ENCODE measurements at places on chromosomes 12 and 14.

GRCh38 chr14:104867371-104868059 lies 2.4 kb downstream of the CEP170B start:
- DNase-seq = no peak

DNA sequence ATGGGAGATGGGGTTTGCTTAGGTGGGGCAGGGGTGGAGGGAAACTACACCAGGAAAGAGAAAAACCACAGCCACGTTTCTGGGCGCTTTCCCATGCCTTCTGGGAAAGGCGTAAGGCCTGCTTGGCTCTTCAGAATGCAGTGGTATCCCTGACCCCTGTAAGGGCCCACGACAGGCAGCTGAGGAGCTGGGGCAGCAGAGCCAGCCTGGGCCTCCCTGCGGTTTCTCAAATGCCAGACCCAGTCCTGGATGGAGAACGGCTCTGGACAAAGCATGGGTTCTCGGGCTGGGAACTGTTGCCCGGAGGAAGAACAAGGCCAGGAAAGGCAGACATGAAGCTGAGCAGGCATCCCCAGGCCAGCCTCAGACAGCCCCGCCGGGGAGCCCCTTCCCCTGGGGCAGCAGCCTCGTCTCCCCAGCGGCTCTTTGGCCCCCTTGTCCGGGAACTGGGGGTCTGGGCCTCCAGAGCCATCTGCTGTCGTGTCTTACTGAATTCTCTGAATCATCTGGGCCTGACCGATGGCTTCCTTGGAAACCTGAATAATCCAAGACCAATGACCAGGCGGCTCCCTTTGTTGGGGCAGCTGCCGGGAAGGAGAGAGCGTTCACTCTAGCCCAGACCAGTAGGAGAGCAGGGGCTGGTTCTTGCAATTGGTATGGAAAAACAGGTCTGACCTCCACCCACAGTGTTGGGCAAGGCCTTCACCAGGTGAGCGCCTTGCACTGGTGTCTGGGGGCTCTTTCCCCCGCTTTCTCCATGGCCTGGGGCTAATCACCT lies 64.0 kb upstream of the RIN3 start:
- DNase-seq = no peak

DNA sequence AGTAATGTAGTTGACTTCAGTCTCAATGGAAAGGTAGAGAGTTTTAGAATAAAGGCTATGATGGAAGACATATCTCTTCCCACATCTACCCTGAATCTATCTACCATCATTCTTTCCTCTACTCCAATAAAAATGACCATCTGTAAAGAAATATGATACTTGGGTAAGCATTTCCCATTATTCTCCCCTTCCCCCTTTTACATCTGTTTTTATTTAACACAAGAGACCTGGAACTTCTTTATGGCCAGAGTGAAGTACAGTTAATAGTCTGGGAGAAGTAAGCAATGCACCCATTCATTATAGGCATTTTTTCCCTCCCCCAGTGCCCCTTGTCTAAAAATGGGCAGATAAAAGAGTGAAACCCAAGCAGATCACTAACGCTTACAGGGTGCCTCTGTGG lies 6.5 kb downstream of the TPH2 start:
- DNase-seq = no peak

- peak; percentile 40 for DNase-seq
These were observed 106.2 kb downstream of the CRACR2A start for GRCh38 chr12:3646561-3647241.

- DNase-seq = no peak
These were observed 27.4 kb upstream of the KLRB1 start for GRCh38 chr12:9634969-9635754.

DNA sequence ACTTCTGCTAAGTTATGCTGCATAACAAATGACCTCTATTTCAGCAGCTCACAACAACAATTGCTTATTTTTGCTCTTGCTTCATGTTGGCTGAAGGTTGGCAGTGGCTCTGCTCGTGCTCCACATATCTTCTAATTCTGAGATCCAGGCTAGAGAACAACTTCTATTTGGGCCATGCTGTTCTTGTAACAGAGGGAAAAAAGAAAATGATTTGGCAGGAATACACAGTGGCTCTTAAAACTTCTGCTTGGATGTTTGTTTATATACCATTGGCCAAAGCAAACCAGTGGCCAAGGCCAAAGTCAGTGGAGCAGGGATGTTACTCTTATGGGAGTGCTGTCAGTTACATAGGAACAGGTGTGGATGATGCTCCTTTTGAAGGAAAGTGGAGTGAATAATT lies 32.1 kb downstream of the GPHN start:
- DNase-seq = no peak

DNA sequence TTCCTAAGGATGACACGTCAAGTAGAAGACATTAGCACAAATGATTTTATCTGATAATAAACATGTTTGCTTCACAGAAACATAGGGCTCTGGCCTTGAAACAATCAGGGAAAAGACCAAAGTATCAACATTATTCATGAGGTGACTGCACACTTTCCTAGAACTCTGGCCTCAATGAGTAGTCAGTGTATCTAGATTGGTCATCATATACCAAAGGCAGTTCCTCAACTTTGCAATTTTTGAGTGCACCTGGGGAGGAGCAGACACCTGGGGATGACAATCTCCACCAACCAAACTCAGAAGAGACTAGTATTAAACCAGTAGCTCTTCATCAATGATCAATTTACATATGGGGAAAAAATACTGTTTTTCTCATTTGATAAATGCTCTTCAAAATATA lies 4.5 kb downstream of the EDDM3A start:
- DNase-seq = no peak

DNA sequence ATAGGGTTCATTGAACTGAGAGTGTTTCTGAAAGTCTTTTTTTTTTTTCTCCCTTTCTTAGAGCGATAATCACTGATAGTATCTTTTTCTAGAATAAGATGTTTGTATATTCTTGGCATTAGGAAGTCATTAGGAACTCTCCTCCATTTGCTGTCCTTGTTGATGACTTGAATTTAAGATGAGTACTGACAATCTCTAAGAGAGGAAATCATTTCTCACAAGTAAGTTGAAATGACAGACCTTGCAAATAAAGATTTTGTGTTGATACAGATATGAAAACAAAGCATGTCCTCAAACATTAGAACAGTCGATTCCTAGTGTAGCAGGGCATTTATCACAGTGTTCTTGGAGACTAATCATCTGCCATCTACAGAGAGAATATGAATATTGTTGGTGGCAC lies 458.4 kb upstream of the SYT1 start:
- no peak for DNase-seq

DNA sequence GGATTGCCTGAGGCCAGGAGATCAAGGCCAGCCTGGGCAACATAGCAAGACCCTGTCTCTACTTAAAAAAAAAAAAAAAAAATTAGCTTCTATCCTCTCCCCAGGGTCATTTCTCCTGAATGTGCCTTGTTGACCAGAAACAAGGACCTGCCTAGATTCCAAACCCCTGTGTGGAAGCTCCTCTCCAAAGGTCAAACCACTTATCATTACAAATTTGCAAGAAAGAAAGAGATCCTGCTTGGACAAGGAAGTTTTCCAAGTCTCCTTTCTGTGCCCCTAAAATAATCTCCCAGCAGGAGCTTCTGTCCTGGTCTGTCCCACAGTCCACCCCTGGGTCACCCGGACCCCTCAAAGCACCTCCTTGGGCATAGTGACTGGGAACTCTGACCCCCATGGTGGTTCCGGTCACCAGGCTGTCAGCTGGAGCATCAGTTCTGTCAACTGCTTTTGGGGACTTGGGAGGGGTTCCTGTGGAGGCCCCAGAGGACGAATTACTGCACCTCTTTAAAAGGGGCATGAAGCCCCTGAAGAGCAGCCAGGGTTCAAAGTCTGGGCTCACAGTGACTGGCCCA lies 38.4 kb downstream of the ACTN1 start:
- DNase-seq = no peak

DNA sequence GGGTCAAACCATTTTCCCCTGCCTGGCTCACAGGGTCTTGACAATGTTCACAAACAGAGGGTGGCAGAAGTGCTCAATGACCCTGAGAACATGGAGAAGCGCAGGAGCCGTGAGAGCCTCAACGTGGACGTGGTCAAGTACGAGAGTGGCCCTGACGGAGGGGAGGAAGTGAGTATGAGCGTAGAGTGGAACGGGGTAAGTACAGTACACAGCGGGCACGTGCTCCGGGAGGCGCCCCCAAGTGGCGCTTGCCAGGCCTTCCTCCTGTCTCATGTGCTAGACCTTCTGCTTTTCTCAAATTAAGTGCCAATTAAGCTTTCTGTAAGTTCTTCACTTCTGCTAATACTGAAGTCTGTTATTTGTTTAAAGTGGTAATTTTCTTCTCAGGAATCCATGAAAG lies 35.9 kb downstream of the XRCC3 start:
- peak; percentile 45 for DNase-seq

GRCh38 chr14:69129264-69129880 lies 23.5 kb downstream of the DCAF5 start:
- DNase-seq = peak; percentile 84

DNA sequence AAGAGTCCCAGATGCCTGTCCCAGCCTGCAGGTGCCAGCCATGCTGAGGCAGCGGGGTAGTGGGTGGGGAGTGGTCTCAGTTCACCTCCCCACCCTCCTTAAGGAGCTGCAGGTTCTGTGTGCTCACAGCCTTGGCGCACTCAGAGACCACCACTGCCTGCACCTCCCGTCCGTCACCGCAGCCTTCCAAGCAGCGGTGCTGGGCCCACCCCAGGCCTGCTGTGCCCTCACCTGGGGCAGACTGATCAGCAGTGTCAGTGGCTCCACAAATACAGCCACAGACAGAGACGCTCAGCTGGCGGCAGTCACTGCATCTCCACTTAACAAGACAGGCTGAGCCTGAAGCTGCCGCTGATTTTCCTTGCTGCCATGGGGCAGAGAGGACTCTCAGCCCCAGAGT lies 120.2 kb downstream of the RFLNA start:
- no peak for DNase-seq
